Stimulated activated naive CD4-positive, alpha-beta T cell (primary cell): ENCODE measurements at places on chromosomes 1 and 21.

DNA sequence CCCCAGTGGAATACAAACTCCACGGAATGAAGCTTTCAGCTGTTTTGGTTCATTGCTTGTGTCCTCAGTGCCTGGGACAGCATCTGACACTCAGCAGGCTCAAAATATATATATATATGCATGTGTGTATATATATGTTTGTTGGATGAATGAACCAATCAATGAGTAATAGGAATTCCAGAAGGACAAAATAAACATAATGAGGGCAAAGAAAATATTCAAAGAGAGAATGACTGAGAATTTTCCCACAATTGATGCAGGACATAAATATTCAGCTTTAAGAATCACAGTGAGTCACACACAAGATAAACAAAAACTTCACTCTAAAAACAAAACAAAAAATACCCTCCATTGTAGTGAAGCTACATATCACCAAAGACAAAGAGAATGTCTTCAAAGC lies 64.0 kb downstream of the CHD5 start:
- DNase-seq = no peak

GRCh38 chr1:36367066-36367465 lies 18.7 kb downstream of the STK40 start:
- peak; percentile 61 for DNase-seq

DNA sequence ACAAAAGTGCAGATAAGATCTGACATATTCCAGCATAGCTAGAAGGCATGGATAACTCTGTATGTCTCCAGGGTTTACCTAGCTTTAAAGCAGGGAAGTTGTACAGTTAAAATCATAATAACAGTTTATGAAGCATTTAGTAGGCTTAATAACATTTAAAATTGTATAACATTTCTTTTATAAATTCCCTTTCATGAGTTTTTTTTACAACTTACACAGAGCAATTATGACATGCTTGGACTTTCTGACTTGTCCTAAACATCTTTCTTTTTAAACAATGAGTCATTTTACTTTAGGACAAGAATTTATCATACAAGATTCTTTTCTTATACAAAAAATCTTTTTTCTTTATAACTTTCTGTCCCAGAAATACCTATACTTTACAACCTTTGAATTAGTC lies 408.5 kb upstream of the NEGR1 start:
- DNase-seq = no peak

DNA sequence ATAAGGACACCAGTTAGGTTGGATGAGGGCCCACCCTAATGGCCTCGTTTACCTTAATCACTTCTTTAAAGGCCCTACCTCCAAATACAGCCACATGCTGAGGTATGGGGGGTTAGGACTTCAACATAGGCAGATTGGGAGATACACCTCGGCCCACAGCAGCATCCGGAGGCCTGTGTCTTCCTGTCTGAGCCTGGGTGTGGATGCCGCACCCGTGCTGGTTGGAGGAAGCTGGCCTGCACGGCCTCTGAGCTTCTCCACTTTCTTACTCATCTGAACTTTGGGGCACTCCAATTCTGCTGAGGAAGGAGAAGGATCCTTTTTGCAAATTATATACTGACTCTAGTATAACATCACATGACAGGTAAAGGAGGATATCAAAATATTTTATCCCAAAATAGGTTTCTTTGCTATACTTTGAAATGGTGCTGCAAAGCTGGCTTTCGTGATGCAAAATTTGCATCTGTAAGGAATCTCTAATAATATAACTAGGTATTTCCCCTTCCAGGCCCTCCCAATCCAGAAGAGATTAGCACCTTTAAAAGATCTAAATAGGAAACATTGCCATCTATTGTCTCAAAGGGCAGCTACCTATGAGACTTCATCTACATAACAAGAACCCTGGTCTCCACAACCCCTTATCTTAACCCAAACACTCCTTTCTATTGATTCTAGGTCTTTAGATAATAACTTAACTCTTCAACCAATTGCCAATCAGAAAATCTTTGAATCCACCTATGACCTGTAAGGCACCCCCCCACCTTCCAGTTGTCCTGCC lies 247.6 kb downstream of the KCNJ6 start:
- DNase-seq = no peak

DNA sequence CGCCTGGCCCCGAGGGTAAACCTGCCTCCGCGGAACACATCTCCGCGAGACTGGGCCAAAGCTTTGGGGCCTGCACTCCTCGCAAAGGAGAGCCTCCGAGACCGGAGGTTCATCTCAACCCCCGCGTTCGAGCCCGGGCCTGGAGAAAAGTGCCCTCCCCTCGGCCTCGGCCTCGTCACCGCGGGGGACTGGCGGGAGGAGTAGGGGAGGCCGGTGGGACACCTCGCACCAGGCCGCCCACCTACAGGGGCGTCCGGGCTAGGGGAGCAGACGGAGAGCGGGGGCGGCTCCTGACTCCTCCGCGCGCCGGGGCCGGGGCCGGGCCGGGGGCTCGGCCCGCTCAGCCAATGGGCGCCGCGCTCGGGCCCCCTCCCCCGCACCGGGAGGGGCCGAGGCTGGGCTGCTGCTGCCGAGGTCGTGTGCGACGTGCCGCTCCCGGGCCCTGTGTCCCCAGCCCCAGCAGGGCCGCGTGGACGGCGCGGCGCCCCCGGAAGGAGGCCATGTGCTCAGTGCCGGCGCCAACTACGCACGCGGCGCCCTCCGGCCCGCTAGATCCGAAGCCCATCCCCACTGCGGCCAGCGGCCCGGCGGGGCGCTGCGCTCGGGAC lies 684 bp downstream of the SLC2A1 start:
- DNase-seq = peak; percentile 63

DNA sequence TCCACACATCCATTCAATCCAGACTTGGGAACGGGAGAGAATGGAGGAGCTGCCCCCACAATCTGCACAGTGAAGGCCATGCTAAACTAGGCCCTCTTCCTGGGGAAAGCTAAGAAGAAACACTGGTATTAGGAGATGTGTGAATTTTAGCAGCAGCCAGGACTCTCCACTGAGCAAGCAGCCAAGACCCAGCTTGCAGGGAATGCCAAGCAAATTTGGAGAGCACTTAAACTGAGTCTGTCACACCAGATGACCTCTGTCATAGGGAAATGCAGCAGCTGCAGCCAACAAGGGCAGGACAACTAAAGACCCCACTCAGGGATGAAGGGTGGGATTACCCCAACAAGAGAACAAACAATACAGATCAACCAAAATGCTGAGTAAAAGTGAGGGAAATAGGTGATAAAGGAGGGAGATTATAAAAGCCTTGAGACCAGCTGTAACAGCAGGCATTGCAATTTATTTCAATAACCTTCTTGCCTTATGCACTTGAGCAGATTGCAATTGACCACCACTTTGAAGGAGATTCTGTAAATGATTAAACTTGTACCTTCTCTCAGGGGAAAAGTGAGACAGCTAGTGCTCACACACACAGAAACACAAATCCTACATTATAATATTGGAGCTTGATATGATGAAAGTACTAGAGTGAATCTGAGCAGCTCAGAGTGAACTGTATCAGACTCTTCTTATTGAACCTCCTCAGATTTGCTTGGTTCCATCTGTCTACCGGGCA lies 2.5 kb upstream of the CLCA1 start:
- DNase-seq = no peak

DNA sequence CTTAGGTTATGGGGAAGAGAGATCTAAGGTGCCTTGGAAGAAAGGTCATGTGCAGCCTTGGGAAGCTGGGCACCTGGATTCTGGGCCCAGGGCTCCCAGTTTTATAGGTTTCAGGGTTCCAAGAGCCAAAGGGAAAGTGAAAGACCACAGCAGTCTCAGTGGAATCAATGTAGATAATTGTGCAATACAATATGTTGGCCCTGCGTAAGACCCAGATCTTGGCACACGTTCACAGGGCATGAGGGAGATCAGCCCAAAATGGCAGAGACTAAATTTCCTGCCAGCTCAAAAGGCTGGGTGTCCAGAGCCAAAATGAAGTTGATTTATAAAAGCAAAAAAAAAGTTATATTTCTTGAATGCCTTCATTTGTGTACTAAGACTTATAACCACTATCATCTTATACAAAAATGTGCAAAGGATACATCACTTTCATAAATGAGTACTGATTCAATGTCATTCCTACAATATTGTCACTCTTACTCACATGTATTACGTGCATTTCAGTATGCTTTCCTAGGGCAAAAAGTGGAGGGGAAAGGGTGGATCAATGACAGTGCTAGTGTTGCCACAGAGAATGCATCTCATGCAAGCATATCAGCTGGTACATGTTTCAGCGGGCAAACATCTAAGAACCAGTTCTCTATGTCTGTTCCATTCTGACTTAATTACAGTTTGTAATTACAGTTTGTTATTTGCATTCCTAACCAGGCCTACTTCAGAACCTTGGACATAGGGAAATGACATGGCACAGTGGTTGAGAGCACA lies 22.5 kb upstream of the NPL start:
- DNase-seq = no peak

GRCh38 chr1:156143765-156144489 lies 9.5 kb upstream of the SEMA4A start:
- no peak for DNase-seq

GRCh38 chr1:109307274-109308021 lies 637 bp upstream of the MYBPHL start:
- no peak for DNase-seq

- DNase-seq = no peak
Measured at GRCh38 chr1:34781071-34781843, at the start of gene GJB3. TSS of gene GJB3 (plus strand) at chr1:34781214. CDS start at chr1:34784763, 3,549 bp downstream.

DNA sequence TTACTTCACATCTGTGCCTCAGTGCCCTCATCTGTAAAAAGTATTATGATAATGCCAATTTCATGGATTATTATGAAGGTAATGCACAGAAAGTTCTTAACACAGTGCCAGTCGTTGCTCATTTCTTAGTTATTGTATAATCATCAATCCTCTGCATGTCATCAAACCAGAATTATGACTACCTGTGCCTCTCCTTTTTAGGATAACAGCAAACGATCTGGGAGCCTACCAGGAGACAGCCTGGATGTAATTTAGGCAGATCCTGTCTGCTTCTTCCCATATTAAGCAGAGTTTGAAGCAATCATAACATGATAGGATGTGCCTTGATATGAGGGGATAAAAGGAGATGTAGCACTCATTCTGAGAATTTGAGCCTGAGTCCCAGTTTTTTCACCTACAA lies 177.4 kb upstream of the DPT start:
- DNase-seq = no peak

GRCh38 chr1:18748435-18748834 lies 111.0 kb downstream of the TAS1R2 start:
- no peak for DNase-seq

DNA sequence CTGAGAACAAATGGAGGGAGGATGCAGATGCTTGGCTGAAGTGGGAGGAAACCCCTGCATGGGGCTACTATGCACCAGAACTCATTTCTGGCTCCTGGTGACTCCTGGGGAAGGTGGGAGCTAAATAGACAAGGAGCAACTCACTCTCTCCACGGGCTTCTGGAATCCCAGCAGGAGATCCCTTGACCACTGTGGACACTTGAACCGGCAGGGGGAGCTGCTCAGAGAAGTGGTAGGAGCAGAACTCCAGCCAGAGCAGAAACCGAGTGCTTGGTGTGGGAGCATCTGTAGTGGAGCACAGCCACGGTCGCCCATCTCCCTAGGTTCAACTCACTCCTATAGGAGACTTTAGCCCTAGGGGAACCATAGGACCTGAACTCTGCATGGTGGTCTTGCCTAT lies 205.6 kb upstream of the GJB5 start:
- DNase-seq = no peak

DNA sequence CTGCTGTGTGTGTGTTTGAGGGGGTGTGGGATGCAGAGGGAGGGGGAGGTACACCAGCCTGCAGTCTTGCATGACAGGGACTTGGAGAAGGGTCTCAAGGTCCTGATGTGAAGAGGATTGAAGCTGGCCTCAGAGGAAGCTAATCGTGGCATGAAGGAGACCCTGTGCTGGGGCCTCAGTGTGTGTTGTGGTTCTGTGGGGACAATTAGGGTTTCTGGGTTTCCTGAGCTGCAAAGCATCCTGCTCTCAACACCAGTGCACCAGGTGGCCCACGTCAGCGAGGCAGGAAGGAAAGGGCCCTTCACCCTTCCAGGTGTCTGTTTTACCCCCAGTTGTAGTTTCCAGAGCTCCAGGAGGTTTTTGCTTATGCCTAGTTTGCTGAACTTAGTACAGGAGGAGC lies 52.8 kb downstream of the TENT5C start:
- DNase-seq = peak; percentile 82

GRCh38 chr1:89611721-89612120 lies 21.2 kb upstream of the LRRC8C start:
- no peak for DNase-seq

DNA sequence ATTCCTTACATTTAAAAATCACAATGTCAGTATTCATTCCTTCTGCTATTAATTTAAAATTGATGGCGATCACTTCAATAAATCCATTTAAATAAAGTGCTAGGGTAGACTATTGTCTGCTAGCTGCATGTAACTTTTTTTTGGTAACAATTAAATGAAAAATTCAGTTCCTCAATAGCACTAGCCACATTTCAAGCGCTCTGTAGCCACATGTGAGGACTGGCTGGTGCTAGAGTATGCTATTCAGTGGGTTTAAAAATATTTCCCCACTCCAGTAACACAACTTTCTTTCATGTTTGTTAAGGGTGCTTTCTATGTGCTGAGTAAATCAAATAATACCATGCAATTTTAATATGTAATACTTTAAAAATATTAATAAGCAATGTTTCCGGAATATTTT lies 108.2 kb downstream of the LTN1 start:
- DNase-seq = no peak

DNA sequence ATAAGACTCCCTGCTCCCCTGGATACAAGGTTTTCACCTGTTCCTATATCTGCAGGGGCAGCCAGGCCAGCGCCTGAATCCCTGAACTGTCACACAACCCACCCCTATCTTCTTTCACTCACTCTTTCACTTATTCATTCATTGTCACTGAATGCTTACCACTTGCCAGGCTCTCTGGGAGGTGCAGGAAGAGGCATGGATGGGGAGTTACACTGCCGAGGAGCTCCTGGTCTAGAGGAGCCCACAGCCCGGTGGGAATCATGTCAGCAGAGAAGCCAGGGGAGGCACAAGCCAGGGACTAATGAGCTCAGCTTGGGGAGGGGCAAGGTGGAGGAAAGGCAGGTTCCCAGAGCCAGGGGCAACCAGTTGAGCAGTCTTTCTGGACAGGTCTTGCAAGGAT lies 155.8 kb downstream of the TRABD2B start:
- no peak for DNase-seq

DNA sequence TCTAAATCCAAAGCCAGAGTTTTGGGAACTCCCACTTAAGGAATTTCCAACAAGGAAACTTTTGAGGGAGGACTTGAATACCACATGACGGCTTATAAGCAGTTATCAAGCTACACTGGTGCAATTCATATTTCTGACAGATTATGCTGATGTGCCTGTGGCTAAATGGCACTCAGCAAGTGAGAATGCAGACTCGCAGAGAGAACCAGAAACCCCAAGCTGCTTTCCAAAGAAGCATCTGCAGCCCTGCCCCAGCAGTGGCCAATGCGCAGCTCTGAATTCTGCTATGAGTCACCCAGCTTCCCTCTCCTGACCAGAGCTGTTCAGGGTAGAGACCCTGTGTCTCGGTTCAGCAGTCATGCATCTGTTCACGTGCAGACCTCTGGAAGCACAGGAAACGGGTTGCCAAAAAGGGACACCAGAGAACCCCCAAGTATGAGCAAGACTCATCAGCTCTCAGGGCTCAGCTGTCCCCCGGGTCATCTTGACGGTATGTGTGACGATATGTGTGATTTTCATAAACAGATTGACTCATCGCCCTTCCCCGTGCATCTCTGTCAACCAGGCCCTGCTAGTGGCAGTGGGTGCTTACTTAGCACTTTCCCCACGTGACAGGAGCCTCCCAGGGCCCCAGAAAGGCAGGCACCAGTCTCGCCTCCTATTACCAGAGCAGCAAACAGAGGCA lies 76.3 kb downstream of the ITPKB start:
- peak; percentile 81 for DNase-seq

- no peak for DNase-seq
Measured at GRCh38 chr1:158147869-158148268, 32.8 kb upstream of the CD1D start.
